Left colon (tissue), 2 donors: ENCODE measurements at places on chromosomes 1 and 21. TPM values are rescaled to one million over a fixed set of nuclear protein-coding genes. Genes with fewer than 3 reads are reported as not detected.

DNA sequence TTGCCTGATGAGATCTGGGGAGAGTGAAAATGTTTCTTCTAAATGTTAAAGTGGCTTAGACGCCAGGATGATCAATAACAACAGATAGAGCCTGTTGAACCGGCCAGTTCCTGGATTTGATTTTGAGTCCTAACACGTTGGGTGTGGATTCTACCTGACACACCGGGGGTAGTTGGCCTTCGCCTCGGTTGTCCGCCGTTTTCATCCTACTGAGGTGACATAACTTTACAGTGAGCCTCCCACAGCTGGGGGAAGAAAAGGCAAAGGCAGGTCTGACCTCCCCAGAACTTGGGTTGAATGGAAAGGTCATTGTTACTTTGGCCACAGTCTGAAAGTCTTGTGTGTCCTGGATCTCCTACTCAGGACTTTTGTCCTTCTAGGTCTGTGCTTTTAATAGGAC lies 1.1 kb downstream of the PGD start:
- DNase-seq: no peak

DNA sequence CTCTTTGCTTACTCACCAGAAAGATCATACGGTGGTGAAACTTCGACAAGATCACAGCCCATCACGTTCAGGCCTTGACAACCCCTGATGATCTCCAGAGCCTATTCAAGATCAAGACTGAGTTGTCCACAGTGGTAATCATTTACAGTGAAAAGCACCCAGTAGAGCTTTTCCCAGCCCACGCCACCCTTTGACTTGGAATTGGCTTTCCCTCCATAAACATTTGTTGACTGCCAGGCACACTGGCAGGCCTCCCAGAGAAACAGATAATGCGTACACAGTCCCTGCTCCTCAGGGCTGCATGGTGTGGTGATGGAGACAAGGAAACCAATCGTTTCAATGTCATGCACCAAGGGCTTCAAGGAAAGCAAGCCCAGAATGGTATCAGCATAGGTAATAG lies 10.1 kb downstream of the AGMAT start:
- peak; percentile 6 for DNase-seq

DNA sequence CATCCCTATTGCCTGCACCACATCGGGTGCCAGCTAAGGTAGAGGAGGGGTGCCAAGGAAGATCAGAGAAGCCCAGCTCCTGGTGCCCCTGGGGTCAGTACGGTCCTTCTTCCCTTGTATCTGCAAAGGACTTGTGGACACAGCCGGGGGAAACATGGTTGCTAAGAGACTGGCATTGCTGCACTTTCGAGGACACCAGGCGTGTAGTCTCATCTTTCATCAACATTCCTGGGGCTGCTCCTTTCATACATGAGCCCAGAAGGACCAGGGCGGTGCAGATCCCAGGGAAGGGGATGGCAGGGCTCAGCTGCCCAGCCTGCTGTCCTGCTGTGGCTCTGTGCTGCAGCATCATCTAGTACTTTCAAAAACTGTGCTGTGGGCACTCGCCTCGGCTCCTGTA lies 61.0 kb downstream of the RUNX1 start:
- DNase-seq: no peak

Gene FAM89A
- 4.5 TPM for total RNA-seq
